Urinary bladder (tissue), 4 donors: ENCODE measurements at places on chromosomes 7 and 10.

GRCh38 chr10:80609331-80609730 lies 71.6 kb downstream of the SH2D4B start:
- DNase-seq: no peak

DNA sequence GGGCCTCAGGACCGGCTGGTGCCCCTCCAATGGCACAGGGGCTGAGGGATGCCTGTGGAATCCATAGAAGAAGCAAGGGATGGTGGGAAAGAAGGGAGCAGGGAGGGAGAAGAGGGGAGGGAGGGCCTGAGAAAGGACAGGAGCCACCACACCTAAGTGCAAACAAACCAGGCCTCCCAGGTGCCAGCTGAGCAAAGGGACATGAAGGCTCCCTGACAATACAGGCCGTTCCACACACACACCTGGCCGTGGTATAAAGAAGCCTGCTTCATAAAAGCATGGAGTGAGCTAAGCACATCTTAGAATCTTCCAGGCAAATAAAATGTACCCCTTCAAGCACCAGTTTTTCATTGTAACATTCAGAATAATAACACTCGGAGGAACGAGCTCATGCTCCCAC lies 54.0 kb downstream of the OAT start:
- DNase-seq: no peak

GRCh38 chr10:69952821-69953221 lies 99.8 kb upstream of the MACROH2A2 start:
- no peak for DNase-seq

DNA sequence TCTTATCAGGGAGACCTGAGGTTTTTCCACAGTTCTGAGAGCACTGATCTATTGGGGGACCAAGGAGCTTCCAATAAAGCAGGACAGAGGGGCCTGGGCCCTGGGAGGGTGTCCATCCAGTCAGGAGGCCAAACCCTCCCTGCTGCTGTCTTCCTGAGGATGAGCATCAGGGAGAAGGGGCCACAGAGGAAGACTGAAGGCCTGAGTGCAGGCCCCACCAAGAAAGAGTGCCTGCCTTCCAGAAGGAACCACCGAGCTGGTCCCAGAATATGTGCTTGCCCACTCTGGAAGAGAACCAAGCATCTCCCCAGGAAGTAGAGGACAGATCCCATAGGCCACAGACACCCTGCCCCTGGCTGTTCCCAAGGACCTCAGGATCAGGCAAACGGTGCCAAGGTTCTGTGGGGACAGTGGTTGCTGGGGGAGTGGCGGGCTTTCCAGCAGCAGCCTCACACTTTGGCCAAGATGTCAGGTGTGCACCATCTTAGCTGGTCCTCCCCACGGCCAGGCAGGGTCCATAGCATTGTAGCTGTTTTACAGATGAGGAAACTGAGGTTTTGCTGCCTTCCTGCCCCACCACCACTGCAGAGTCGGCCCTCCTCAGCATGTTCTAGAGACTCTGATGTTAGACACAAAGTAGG lies 199.4 kb downstream of the GRID1 start:
- DNase-seq: no peak

- DNase-seq: no peak
Measured at GRCh38 chr10:78691301-78692030, 377.3 kb upstream of the ZMIZ1 start.

DNA sequence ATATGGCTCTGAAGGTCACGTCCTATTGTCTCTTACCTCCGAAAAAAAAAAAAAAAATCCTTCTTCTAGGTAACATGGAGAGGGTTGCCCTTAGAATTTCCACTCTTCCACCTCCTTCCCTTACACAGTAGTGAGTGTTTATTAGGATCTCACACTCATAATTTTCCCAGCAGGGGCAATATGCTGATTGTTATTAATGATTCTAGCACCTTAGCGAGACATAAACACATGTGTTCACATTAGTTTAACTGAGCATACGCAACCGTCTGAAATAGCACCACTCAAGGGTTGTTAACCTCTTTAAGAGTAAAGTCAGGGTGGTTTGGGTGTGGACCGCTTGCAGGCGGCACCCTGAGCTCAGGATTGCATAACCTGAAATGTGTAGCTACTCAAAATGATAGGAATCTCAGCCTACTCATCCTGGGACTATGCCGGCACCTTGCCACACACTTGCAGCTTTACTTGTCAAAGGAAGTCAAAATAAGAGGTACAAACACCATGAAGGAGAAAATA lies 52.2 kb downstream of the CPEB3 start:
- DNase-seq: no peak

DNA sequence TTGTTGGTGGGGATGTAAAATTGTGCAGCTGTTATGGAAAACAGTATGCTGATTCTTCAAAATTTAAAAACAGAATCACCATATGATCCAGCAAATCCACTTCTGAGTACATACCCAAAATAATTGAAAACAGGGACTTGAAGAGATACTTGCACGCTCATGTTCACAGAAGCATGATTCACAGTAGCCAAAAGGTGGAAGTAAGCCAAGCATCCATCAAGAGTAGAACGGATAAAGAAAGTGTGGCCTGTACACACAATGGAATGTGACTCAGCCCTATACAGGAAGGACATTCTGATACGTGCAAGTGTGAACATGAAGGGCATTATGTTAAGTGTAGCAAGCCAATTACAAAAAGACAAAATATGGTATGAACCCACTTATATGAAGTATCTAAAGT lies 696.7 kb upstream of the CELF2 start:
- DNase-seq: no peak

DNA sequence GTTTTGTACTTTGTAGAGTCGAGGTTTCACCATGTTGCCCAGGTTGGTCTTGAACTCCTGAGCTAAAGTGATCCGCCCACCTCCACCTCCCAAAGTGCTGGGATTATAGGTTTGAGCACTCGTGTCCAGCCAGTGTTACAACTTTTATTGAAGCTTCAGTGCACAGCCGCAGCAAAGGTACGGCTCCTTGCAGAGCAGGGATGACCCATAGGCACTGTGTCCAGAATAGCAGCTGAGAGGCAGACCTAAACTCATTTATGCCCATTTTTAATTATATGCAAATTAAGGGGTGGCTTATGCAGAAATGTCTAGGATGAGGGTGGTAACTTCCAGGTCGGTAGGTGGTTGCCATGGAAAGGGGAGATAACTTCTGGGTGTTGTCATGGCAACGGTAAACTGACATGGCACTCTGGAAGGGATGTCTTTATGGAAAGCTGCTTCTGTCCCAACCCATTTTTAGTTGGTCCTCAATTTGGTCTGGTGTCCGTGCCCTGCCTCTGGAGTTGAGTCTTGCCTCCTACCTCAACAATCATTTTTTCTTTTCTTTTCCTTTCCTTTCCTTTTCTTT lies 22.7 kb downstream of the NYAP1 start:
- DNase-seq: no peak

DNA sequence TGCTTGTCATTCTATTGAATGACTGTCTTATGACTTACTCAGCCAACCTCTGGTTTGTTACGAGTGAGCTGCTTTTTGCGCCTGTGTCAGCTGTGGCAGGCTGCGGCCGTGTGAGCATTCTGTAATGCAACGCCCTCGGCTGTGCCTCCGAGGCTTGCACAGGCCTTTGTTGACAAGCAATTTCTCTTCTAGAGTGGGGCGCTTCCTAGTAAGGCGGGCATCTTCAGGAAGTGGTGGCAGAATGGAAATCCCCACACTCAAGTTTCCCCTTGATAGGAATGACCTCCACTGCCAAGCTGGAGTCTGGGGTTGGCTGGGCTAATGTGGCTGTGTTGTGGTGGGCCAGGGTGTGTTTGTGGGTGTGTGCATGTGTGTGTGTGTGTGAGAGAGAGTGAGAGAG lies 20.2 kb upstream of the TMEM178B start:
- DNase-seq: no peak

DNA sequence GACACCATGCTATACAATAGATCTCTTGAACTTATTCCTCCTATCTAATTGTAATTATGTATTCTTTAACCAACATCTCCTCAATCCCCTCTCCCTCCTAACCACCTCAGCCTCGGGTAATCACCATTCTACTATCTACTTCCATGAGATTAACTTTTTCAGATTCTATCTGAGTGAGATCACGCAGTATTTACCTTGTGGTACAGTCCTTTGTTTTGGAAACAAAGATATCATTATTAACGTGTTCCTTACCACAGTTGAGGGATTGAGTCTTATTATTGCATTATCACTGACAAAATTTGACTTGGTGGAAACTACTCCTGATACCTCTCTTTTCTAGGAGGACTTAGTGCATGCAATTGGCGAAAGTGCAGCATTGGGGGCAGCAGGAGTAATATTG lies 26.0 kb upstream of the HYAL4 start:
- DNase-seq: no peak

GRCh38 chr7:17305387-17306171 lies 7.1 kb downstream of the AHR start:
- no peak for DNase-seq

GRCh38 chr7:111223802-111224253 lies 132.9 kb downstream of the LRRN3 start:
- no peak for DNase-seq

GRCh38 chr7:36440880-36441279 lies 51.2 kb downstream of the ANLN start:
- DNase-seq: peak; percentile 2

DNA sequence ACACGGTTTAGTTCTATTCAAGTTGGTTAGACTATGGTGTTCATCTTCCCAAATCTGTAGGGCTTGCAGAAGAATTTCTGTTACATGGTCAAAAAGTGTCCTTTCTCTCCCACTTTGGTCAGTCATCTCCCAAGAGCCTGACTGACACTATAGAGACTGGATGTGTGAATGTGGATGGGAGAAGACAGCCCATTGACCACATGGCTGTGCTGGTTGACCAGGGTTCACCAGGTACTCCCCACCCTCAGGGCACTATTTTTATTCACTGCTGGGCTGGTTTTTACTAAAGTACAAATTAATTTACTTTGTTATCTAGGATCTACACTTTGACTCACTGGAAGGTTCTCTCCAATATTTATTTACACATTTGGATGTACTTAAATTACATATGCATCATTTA lies 2.3 kb downstream of the ZNF804B start:
- DNase-seq: no peak

- no peak for DNase-seq
Measured at GRCh38 chr10:52615331-52615730, 157.3 kb downstream of the MBL2 start.

GRCh38 chr7:118289476-118289875 lies 65.0 kb downstream of the ANKRD7 start:
- DNase-seq: no peak

- no peak for DNase-seq
Measured at GRCh38 chr7:7274782-7275181, 92.4 kb downstream of the C1GALT1 start.

DNA sequence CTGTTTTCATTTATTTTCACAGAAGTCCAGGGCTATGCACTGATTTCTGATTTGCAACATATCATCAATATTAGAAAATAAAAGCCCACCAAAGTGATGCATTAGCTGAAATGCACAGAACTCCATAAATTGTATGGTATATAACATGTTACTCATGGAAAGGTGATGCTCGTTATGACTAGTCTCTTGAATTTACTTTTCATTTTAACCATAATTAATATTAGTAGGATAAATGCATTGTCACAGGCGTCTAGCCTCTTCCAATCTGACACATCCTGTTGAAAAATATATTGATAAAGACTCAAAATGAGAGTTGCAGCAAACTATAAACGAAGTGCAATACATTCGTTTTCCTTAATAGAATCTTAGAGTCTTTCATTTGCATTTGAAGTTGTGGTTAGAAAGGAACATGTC lies 92.4 kb downstream of the CPED1 start:
- no peak for DNase-seq

GRCh38 chr10:91800756-91801155 lies 2.5 kb downstream of the TNKS2 start:
- DNase-seq: no peak

- no peak for DNase-seq
Measured at GRCh38 chr7:150845421-150845861, 6.9 kb upstream of the AOC1 start.

- no peak for DNase-seq
Measured at GRCh38 chr7:70484255-70484654, 647.7 kb upstream of the GALNT17 start.

DNA sequence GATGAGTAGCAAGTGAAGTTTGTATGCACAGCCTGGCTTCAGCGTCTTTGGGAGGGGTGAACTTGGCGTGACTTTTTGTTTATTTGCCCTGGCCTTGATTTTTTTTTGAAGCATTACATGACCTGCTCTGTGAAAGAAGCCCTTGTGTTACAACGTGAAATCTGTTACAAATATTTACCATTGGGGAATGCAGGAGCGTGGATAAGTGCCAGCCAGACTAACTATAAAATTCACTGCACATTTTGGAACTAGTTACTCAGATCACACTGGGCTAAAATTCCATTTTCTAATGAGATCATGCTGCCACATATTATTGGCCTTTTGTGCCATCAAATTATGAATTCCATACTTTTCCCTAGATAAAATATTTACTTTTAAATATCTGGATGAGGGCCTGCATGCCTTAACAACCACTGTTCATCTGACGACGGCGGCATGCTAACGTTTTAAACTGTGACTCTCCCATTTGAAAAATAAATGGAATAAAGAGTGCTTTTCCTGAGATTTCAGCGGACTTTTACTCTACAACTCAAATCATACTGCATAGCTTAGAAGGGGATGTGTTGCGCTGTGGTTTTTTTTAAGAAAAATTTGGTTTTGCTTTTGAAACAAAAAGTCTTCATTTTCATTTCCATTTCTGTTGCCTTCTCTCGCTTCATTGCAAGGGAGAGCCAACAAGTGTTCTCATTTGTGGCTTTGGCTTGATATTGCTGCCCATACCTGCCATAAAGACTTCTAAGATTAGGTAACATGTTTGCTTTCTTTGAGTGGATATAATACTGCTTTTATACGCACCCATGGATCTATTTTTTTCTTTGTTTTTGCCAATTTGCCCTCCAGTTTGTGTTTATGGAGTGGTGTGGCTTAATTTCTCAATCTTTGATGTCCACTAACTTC lies 352.2 kb downstream of the TFEC start:
- peak; percentile 28 for DNase-seq

- no peak for DNase-seq
Measured at GRCh38 chr7:139355320-139355719, 4.4 kb upstream of the LUC7L2 start.

GRCh38 chr10:7475046-7475911 lies 64.4 kb upstream of the SFMBT2 start:
- DNase-seq: no peak

GRCh38 chr7:27364344-27364758 lies 121.7 kb downstream of the EVX1 start:
- DNase-seq: no peak

- no peak for DNase-seq
Measured at GRCh38 chr7:73645643-73646174, 21.4 kb upstream of the MLXIPL start.

DNA sequence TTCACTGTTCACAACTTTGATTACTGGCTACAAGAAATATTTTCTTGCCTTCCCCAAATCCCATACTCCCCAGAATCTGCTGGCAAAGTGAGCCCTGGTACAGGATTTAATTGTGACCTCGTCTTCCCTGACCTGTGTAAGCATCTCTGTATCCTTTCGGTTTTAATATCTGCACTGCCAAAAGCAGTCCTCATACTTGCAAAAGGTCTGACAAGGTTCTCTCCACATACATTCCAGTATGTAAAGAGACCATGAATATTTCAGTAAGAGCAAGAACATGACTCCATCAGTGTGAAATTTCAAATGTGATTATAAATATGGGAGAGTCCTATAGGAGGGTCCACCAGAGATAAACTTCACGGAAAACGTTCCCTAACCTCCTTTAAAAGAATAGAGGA lies 134.0 kb upstream of the TCF7L2 start:
- DNase-seq: no peak
